ENCODE measurements at places on chromosomes 7 and 10.

GRCh38 chr10:79316671-79317431 lies 30.4 kb upstream of the PPIF start:
- H3K27me3 ChIP-seq = no peaks in the 10 kb centered on the region
- DNase-seq = no peak
- H3K36me3 ChIP-seq = peaks cover 19% of the 10 kb centered on the region
- peaks cover 34% of the 10 kb centered on the region for H3K4me1 ChIP-seq
- peak overlapping the region; percentile 89 for H3K27ac ChIP-seq

DNA sequence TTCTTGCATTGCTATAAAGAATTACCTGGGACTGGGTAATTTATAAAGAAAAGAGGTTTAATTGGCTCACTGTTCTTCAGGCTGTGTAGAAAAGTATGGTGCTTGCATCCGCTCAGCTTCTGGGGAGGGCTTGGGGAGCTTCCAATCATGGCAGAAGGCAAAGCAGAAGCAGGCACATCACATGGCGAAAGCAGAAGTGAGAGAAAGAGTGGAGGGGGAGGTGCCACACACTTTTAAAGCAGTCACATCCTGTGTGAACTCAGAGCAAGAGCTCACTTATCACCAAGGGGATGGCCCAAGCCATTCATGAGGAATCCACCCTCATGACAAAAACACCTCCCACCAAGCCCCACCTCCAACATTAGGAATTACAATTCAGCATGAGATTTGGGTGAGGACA lies 303.5 kb downstream of the OTUD1 start:
- H3K27ac ChIP-seq = no peak overlapping the region
- no peaks in the 10 kb centered on the region for H3K36me3 ChIP-seq
- no peak overlapping the region for H3K4me3 ChIP-seq
- no peaks in the 10 kb centered on the region for H3K27me3 ChIP-seq

DNA sequence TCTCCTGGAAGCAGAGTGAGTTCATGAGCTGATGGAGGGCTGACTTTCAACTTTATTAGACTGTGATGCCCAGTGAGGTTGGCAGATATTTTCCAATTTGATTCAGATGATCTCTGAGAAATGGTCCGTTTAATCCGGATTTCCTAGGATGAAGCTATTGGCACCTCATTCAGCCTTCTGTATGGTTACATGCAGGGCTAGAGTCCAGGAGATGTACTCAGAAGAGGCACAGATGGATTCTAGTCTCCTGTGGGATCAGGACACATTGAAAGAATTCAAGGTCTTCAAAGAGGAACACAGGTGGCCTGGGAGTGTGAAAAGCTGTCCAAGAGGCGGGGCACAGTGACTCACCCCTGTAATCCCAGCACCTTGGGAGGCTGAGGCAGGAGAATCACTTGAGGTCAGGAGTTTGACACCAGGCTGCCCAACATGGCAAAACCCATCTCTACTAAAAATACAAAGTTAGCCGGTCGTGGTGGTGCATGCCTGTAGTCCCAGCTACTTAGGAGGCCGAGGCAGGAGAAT lies 23.0 kb upstream of the RHEB start:
- DNase-seq = no peak
- no peak overlapping the region for H3K4me3 ChIP-seq
- peaks cover 15% of the 10 kb centered on the region for H3K4me1 ChIP-seq

DNA sequence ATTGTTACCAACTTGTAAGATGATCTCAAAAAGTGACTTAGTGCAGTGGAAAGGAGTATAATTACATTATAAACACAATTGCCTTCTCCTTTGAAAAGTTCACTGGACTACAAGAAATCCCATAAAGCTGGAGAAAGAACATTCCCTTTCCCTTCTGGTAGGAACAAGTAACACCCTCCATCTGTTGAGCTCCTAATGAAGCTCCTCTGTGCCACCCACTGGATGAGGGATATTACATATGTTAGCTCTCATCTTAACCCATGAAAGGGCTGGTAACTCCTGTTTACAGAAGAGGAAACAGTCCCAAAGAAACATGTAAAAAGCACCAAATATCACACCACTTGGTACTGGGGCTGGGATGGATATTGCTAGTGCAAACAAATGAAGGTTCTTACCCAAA lies 8.1 kb downstream of the PGAM1 start:
- H3K27me3 ChIP-seq = no peaks in the 10 kb centered on the region
- H3K27ac ChIP-seq = no peak overlapping the region
- peaks cover 31% of the 10 kb centered on the region for H3K36me3 ChIP-seq
- no peak for DNase-seq
- H3K4me1 ChIP-seq = peaks cover 5% of the 10 kb centered on the region
- no peak overlapping the region for H3K4me3 ChIP-seq

GRCh38 chr7:2905027-2905426 lies 60.9 kb upstream of the GNA12 start:
- no peak for DNase-seq
- H3K4me1 ChIP-seq = no peaks in the 10 kb centered on the region
- no peaks in the 10 kb centered on the region for H3K36me3 ChIP-seq
- H3K4me3 ChIP-seq = no peak overlapping the region

DNA sequence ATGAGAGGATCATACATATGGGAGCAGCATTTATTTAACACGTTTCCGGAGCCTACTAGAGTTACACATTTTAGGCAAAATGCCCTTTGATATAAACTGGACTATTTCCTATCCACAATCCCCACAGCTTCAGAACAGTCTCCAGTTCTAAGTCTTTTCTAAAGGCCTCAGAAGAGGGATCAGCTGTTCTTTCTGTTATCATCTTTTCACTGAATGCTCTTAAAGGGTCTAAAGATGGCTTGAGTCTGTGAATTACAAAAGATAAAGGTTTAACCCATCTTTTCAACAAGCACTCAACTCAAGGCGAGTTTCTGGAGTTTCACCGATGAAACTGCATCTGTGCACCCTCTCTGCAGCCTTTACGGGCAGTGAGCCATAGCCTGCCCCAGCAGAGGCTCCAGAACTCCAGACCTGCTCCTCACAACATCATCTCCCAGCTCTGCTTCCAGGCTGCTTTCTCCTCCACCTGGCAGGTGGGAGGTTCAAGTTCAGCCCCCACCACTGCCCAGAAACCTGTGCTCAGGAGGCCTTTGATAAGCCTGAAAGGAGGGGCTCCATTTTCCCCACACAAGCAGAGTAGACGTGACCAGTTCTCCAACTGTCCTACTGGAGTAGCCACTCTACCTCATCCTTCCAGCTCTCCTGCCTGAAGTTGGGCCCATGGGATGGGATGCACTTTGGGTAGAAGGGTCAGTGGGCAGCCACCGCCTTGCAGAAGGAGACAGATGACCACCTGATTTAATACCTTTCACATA lies 53.4 kb downstream of the HSPA12A start:
- H3K27ac ChIP-seq = no peak overlapping the region
- no peaks in the 10 kb centered on the region for H3K36me3 ChIP-seq
- H3K4me3 ChIP-seq = no peak overlapping the region
- peaks cover 7% of the 10 kb centered on the region for H3K4me1 ChIP-seq
- DNase-seq = no peak

DNA sequence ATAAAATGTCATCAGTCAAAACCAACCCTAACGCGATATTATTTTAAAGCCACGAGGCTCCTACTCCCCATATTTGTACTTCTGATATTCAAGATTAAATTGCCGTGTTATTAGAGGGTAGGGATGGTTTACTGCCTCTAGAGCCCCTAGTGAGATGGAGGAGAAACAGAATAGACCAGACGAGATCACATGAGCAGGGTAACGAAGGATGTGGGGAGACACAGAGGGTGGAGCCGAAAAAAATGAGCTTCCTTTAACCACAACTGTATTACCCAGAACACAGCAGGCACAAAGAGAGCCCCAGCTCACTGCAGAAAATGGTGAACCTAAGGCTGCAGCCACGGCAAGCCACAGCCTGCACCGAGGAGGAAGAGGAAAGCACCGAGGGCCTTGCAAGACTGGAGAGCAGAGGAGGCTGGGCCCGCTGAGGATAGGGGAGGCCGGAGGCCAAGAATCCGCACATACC lies 14.3 kb downstream of the ZC3HAV1 start:
- no peak overlapping the region for H3K4me3 ChIP-seq
- DNase-seq = no peak
- no peaks in the 10 kb centered on the region for H3K27me3 ChIP-seq
- H3K4me1 ChIP-seq = peaks cover 39% of the 10 kb centered on the region
- peaks cover 4% of the 10 kb centered on the region for H3K36me3 ChIP-seq
- H3K27ac ChIP-seq = peak overlapping the region; percentile 79

DNA sequence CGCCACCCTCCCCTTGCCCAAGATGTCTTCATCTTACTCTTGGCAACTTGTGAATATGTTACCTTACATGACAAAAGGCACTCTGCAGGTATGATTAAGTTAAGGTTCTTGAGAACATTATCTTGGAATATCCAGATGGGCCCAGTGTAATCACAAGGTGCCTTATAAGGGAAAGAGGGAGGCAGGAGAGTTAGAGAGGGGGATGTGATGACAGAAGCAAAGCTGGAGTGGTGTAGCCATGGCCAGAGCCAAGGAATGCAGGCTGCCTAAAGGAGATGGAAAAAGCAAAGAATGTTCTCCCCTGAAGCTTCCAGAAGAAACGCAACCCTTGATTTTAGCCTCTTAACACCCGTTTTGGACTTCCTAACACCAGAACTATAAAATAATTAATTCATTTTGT lies 318.0 kb downstream of the C7orf25 start:
- H3K4me1 ChIP-seq = peaks cover 4% of the 10 kb centered on the region
- no peak overlapping the region for H3K27ac ChIP-seq
- no peak for DNase-seq
- no peaks in the 10 kb centered on the region for H3K36me3 ChIP-seq

GRCh38 chr10:29658984-29659965 lies 24.5 kb upstream of the SVIL start:
- no peak overlapping the region for H3K4me3 ChIP-seq
- H3K27me3 ChIP-seq = no peaks in the 10 kb centered on the region
- DNase-seq = peak; percentile 85
- H3K4me1 ChIP-seq = peaks cover 56% of the 10 kb centered on the region
- H3K27ac ChIP-seq = peak overlapping the region; percentile 95

DNA sequence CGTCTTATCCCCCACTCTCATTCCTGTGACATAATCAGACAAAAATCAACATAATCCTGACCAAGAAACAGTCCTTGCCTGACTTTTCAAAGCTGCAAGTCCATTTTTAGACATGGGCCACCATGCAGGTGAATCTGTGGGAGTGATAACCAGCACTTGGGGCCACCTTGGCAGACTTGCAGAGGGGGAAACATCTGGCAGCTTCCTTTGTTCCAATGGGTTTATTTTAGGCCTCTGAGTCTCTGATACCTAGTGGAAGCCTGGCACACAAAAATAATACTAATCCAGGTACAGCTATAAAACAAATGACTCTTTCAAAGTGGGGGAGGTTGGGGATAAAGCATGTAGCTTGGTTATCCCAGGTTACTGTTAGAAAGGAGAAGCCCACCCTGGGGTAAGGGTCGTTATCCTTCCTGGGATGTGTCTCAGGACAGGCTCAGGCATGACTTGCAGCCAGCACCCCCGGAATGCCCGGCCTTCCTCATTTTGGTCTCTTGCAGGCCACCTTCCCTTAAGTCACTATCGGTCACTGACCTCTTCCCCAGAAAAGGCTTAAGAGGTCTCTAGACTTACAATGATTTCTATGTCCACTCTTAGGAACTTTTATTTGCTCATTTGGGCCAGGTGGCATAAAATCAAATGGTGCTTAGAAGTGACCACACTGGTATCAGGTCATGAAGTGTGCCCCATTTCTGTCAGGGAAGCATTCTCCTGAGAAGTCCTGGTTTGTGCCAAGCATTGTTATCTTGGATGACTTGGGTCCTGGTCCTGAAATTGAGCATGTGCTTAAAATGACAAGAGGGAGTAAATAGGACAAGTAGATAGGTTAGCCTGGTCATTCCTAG lies 37.6 kb downstream of the EEPD1 start:
- H3K27me3 ChIP-seq = peaks cover 3% of the 10 kb centered on the region
- H3K4me1 ChIP-seq = no peaks in the 10 kb centered on the region
- no peak for DNase-seq
- H3K36me3 ChIP-seq = peaks cover 2% of the 10 kb centered on the region
